GM23248 (cell line): ENCODE measurements at places on chromosomes 5 and 9. TPM values are rescaled to one million over a fixed set of nuclear protein-coding genes. Genes with fewer than 3 reads are reported as not detected.

Gene C1QTNF2
- 0.22 TPM in 1 of 2 replicates, not detected in the other for total RNA-seq

DNA sequence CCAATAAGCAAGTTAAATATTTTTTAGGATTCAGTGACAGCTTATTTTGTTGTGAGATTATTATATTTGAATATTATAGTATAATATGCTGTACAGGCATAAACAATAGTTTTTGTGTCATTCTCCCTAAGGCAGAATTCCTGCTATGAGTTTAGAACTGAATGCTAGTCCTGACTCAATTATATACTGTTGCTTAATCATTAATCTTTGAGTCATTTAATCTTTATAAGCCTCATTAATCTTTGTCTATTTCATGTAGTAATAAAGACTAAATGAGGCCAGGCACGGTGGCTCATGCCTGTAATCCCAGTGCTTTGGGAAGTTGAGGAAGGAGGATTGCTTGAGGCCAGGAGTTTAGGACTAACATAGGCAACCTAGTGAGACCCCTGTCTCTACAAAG is 3.6 kb upstream of the DCP2 start:
- H3K27ac ChIP-seq, result no peak overlapping the region
- no peak for DNase-seq
- H3K27me3 ChIP-seq, result no peaks in the 10 kb centered on the region

- no peaks in the 10 kb centered on the region for H3K36me3 ChIP-seq
- DNase-seq, result no peak
- no peaks in the 10 kb centered on the region for H3K27me3 ChIP-seq
- H3K4me1 ChIP-seq, result no peaks in the 10 kb centered on the region
- H3K27ac ChIP-seq, result no peak overlapping the region
These were observed 182.2 kb downstream of the KCTD16 start for GRCh38 chr5:144352732-144353317.

Gene PCDHA9
- total RNA-seq, result not detected in 2 replicates

Gene LCN9
- not detected in 2 replicates for total RNA-seq

Gene SHC3
- 0.54 and 0.63 TPM in 2 replicates for total RNA-seq

- H3K27me3 ChIP-seq, result no peaks in the 10 kb centered on the region
- no peak for DNase-seq
- no peak overlapping the region for H3K4me3 ChIP-seq
- no peaks in the 10 kb centered on the region for H3K36me3 ChIP-seq
- no peak overlapping the region for H3K27ac ChIP-seq
These were observed 40.7 kb upstream of the PPP3R2 start for GRCh38 chr9:101635473-101635872.

DNA sequence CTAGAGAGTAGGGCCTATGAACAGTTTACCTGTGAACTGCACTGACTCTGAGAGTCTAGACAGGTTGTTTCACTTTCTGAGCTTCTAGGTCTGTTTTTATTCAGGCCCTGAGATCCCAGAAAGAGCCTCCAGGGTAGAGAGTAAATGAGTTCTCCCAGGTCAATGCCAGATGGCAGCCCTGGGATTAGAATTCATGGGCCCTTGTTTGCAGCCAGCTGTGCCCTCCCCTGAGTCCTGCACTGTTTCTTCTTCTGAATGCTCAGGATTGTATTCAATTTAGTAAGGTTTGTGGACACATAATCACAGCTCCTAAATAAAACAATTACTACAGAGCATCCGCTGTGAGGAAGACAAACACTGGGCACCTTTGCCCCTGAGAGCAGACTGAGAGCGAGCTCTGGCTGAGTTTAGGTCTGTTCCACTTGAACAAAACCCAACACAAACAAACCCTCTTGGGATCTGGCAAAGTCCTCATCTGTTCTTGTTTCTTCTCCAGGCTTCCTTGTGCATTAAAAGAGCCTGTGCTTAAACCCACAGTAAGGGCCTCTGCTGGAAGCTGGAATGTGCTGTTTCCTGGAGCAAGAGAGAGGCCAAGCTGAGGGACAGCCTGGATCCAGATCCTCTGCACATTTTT is 29.9 kb downstream of the FAM219A start:
- no peaks in the 10 kb centered on the region for H3K36me3 ChIP-seq
- H3K4me3 ChIP-seq, result no peak overlapping the region
- no peaks in the 10 kb centered on the region for H3K4me1 ChIP-seq

DNA sequence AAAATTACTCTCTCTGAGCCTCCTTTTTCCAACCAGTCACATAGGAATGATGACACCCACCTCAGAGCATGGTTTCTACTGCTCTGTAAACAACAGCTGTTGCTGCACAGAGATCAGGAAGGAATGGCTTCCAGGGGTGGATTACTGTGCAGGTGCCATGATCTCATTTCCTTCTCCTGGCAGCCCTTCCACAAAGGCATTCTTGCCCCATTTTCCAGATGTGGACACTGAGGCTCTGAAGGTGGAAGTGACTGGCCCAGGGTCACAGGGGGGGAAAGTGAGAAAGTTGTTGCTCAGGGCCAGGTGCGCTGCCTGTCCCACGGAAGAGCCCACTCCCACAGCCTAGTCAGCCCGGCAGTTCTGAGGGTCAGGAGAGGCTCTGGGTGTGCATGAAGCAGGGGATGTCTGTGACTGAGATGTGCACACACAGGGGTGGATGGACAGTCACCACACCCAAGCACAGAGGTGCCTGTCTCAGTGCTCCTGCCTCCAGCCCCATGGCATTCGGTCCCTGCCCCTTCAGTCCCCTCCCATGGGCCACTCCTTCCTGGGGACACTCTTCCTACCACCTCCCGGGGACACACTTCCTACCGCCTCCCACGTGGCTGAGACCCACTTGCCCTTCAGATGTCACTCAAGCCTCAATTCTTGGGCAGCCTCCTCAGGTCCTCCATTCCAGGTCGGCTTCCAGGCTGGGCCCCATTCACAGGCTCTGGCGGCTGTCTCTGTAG is 17.0 kb downstream of the FGFR4 start:
- no peak overlapping the region for H3K27ac ChIP-seq
- H3K36me3 ChIP-seq, result no peaks in the 10 kb centered on the region
- peaks cover 10% of the 10 kb centered on the region; the same call in 1 of the 2 replicates for H3K27me3 ChIP-seq
- H3K4me3 ChIP-seq, result no peak overlapping the region

GRCh38 chr5:151625285-151625684 is 34.2 kb upstream of the FAT2 start:
- peak; percentile 19 for DNase-seq
- H3K4me1 ChIP-seq, result peaks cover 16% of the 10 kb centered on the region; the same call in 1 of the 2 replicates
- 0 out of 2 replicates have a peak, but pooled peaks cover 5% of the 10 kb centered on the region for H3K27me3 ChIP-seq
- H3K36me3 ChIP-seq, result no peaks in the 10 kb centered on the region
- no peak overlapping the region for H3K4me3 ChIP-seq
- H3K27ac ChIP-seq, result no peak overlapping the region

DNA sequence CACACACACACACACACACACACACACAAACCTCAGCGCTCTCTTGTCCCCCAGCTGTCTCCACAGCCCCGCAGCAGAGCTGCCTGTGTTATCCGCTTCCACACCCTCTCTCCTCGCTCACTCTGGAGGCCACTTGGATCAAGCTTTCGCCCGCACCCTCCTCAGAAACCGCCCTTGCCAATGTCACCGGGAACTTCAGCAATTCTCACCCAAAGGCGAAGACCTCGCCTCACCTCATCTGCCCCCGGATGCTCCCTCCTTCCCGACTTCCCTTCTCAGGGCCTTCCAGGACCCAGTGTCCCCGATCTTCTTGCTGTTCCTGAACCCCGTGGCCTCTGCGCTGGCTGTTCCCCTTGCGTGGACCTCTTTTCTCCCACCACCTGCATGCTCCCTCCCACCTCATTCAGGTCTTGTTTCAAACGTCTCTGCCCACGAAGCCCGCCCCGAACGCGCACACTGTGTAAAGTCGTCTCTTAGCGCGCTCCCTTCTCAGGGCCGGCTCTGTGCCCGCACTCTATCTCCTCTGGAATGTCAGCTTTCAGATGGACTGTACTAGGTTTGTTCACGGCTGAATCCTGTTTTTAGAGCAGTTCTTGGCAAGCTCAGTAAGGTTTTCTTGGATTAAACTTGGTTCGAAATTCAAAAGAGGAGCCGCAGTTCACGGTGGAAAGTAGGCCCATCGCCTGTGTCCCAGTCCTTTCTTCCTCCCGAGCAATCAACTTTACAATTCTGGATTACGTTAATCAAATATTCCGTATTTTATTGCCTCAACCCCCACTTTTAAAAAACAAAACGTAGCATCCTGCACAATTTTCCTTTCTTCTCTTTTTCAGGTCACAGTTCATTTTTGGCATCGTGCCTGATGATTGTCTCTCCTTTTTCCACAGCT is 1.0 kb upstream of the TRIM7 start:
- no peaks in the 10 kb centered on the region for H3K4me1 ChIP-seq
- H3K27ac ChIP-seq, result no peak overlapping the region
- no peak for DNase-seq
- H3K4me3 ChIP-seq, result peak overlapping the region; percentile 77

DNA sequence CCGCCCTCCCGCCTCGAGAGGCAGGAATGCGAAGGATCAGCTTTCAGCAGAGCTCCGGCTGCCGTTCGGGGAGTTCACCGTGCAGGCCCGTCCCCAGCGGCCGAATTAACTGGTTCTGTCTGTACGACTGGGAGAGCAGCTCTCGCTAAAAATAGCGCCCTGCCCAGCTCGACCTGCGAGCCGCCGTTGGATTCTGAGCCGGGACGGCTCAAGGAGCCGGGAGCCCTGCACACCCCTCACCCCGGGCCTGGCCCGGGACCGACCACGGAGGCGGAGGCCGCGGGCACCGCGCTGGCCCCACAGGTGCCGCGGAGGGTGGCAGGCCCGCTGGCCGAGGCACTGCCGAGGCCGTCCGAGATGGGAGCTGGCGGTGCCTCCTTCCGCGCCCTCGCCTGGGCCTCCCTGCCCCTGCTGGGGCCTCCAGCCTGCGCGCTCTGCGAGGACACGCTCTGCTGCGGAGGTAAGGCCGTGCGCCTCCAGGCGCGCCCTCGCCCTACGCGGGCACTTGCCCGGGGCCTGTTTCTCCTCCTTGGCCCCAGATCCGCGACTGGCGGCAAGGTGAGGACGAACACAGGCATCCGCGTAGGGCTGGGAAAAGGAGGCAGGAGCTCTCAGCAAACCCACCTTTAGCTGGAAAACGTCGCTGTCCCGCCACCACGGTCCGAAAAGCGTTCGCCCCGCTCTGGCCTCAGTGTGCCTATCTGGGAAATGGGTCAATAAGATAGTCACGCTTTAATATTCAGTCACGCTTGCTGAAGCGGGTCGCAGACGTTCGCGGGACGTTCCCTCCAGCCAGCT is 53.1 kb upstream of the DAB2IP start:
- no peaks in the 10 kb centered on the region for H3K36me3 ChIP-seq
- H3K27me3 ChIP-seq, result peaks cover 10% of the 10 kb centered on the region; the same call in 1 of the 2 replicates
- H3K27ac ChIP-seq, result no peak overlapping the region

GRCh38 chr9:107585465-107585864 is 95.9 kb upstream of the KLF4 start:
- no peaks in the 10 kb centered on the region for H3K27me3 ChIP-seq
- DNase-seq, result no peak
- H3K36me3 ChIP-seq, result no peaks in the 10 kb centered on the region
- H3K4me3 ChIP-seq, result no peak overlapping the region
- no peaks in the 10 kb centered on the region; the same call in 1 of the 2 replicates for H3K4me1 ChIP-seq
- H3K27ac ChIP-seq, result no peak overlapping the region

DNA sequence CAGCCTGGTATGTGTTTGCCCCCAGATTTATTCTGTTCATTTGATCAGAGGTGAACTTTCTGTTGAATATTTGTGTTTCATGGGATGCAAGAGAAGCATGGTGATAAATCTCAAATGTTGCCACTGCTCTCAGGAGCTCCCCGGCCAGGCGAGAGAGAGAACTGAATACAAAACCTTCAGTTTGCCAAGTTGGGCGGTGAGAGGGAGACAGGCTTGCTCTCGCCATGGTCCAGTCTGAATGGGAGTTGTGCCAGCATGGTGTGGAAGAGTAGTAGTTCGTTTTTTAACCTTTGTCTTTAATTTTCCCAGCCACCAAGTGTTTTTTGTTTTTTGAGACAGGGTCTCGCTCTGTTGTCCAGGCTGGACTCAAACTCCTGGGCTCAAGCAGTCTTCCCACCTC is 2.7 kb downstream of the NTMT1 start:
- H3K36me3 ChIP-seq, result peaks cover 5% of the 10 kb centered on the region; the same call in 1 of the 2 replicates
- H3K27me3 ChIP-seq, result no peaks in the 10 kb centered on the region
- peak; percentile 38 for DNase-seq
- peak overlapping the region; percentile 96 for H3K27ac ChIP-seq
- peaks cover 55% of the 10 kb centered on the region for H3K4me1 ChIP-seq

GRCh38 chr9:86034863-86035734 is 64.3 kb downstream of the GOLM1 start:
- H3K27me3 ChIP-seq, result no peaks in the 10 kb centered on the region
- H3K27ac ChIP-seq, result no peak overlapping the region
- no peaks in the 10 kb centered on the region; the same call in 1 of the 2 replicates for H3K36me3 ChIP-seq
- H3K4me1 ChIP-seq, result no peaks in the 10 kb centered on the region; the same call in 1 of the 2 replicates

DNA sequence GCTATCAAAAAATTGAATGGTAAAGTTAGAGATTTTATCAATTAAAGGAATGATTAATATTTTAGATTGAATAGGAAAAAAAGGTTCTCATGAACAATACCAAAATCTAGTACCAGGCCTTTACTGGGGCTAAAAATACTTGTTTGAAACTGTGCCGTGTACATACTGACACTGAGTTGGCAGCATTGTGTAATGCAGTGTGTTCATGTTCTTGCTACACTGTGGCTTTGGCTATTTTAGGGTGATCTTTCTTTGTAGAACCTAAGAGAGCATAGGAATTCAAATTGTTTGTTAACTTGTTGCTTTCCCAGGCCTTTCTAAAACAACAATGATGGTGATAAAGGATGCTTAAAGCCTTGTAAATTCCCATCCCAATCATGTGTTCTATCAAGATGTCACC is 80.9 kb downstream of the KIF4B start:
- H3K36me3 ChIP-seq, result no peaks in the 10 kb centered on the region
- DNase-seq, result peak; percentile 32
- no peak overlapping the region for H3K27ac ChIP-seq
- H3K4me3 ChIP-seq, result no peak overlapping the region

Gene MPDZ
- total RNA-seq, result 29.2 and 31.9 TPM in 2 replicates

DNA sequence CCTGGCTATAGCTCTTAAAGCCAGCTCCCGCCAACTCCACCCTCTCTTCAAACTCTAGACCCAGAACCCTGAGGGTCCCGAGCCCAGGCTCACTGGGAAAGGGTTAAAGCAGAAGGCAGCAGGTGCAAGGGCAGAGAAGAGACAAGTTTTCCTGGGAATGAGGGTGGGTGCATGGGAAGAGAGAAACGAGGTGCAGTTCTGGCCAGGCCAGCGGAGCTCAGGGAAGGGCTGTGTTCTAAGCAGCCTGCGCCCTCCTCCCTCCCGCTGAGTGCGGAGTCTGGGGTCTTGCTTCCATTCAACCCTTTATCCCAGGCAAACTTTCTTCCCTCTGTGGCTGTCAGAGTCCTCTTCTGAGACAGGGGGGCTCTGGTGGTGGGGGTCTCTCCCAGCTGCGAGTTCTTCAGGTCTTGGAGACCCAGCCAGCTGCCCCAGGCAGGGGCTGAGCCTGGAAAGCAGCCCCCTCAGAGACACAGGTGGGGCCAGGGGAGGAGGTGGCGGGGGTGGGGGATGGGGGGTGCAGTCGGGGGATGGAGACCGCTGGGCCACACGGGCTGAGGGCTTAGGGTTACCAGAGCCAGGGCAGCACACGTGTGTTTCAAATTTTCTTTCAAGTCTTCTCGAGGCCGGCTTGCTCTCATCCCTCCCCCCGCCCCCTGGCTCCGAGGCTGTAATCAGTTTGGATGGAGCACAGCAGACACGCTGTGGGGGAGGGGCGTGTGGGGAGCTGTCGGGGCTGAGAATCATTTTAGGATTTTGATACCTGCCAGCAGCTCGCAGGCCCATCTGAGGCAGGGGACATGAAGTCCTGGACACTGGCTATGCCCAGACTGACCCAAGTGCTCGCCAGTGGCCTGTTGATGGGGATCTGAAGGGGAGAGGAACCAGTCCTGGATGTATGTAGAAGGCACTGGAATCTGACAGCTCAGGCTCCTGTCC is 169.6 kb upstream of the SMIM23 start:
- peaks cover 32% of the 10 kb centered on the region for H3K27me3 ChIP-seq
- no peak for DNase-seq
- no peaks in the 10 kb centered on the region for H3K36me3 ChIP-seq
- no peak overlapping the region for H3K4me3 ChIP-seq
- no peaks in the 10 kb centered on the region for H3K4me1 ChIP-seq

Gene SMC5
- 12.5 and 16.4 TPM in 2 replicates for total RNA-seq
